ENCODE measurements at places on chromosomes 16 and 17. TPM values are rescaled to one million over a fixed set of nuclear protein-coding genes. Genes with fewer than 3 reads are reported as not detected.
A peak's percentile ranks its signal among the peaks of the same experiment; 100 is the strongest.

DNA sequence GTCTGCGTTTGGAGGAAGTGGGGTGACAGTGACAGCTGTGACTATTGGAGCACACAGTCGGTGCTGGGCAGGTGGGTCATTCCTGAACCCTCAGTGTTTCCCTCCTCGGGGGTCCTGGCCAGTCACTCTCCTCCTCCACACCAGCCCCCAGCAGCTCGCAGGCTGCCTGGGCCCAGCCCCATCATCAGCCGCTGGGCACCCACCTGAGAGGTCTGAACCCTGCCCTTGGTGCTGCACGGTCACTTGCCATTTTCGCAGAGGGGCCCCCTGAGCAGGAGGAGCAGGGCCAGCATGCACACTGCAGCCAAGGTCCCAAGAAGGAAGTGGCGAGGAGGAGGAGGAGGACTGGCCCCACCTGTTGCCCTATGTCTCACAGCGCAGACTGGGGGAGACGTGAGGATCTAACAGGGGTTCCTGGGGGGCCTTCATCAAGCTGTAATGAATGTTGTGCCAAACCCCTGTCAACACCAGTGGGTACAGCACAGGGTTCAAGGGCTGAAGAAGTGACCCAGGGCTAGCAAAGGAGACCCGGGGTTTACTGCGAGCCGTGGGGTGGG, 23.0 kb downstream of the JPH3 start:
- no peak for DNase-seq
- H3K27ac ChIP-seq: no peak overlapping the region
- H3K27me3 ChIP-seq: no peaks in the 10 kb centered on the region
- no peaks in the 10 kb centered on the region for H3K4me1 ChIP-seq
- no peaks in the 10 kb centered on the region for H3K36me3 ChIP-seq
- H3K4me3 ChIP-seq: no peak overlapping the region

- H3K4me1 ChIP-seq: peaks cover 11% of the 10 kb centered on the region
- H3K36me3 ChIP-seq: peaks cover 17% of the 10 kb centered on the region
- H3K27ac ChIP-seq: no peak overlapping the region
- H3K27me3 ChIP-seq: no peaks in the 10 kb centered on the region
- no peak overlapping the region for H3K4me3 ChIP-seq
Observed at GRCh38 chr17:29880031-29880430, 50.0 kb downstream of the SSH2 start.

- H3K27me3 ChIP-seq: peaks cover 3% of the 10 kb centered on the region
- DNase-seq: no peak
- no peaks in the 10 kb centered on the region for H3K36me3 ChIP-seq
- H3K27ac ChIP-seq: no peak overlapping the region
Observed at GRCh38 chr16:73025151-73025855, 22.6 kb downstream of the ZFHX3 start.

- peak overlapping the region; percentile 63 for H3K27ac ChIP-seq
- peaks cover 46% of the 10 kb centered on the region for H3K4me1 ChIP-seq
- no peaks in the 10 kb centered on the region for H3K36me3 ChIP-seq
- H3K4me3 ChIP-seq: peak overlapping the region; percentile 33
- peaks cover 17% of the 10 kb centered on the region for H3K27me3 ChIP-seq
Observed at GRCh38 chr17:3796110-3796821, 4.7 kb downstream of the ITGAE start.

GRCh38 chr16:50657241-50657640, 23.9 kb downstream of the SNX20 start:
- peaks cover 2% of the 10 kb centered on the region for H3K27me3 ChIP-seq
- no peak overlapping the region for H3K27ac ChIP-seq
- H3K36me3 ChIP-seq: peaks cover 1% of the 10 kb centered on the region
- no peak for DNase-seq

- no peak overlapping the region for H3K27ac ChIP-seq
- no peaks in the 10 kb centered on the region for H3K27me3 ChIP-seq
- H3K36me3 ChIP-seq: no peaks in the 10 kb centered on the region
Observed at GRCh38 chr17:70343114-70343513, 173.8 kb downstream of the KCNJ2 start.

DNA sequence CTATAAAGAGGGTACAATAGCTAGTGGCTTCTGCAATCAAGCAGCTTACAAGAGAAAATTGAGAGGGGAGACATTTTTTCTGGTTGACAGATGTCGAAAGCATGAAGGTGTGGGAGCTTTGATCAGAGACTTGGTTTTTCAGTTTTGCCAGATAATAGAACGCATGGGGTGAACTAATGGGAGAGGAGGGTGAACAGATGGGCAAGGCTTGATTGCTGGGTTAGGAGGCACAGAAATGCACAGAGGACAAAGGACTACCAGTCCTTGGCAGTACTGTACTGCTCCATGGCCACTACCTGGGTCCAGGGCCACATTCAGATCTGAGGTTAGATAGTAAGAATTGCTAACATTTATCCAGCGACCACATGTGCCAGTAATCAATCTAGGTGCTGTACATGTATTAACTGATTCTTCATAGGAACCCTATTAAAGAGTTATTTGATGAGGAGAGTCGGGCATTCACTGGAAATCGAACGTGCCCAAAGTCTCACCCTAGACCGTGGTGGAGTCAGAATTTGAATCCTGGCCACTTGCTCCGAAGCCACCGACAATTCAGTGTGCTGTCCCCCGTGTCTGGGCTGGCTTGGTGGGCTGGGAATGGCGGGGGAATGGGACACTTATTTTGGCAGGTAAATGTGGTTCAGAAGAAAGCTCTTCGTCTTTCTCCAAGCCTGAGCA, 873 bp upstream of the KSR1 start:
- no peak for DNase-seq
- H3K4me3 ChIP-seq: peak overlapping the region; percentile 70
- H3K27me3 ChIP-seq: no peaks in the 10 kb centered on the region

DNA sequence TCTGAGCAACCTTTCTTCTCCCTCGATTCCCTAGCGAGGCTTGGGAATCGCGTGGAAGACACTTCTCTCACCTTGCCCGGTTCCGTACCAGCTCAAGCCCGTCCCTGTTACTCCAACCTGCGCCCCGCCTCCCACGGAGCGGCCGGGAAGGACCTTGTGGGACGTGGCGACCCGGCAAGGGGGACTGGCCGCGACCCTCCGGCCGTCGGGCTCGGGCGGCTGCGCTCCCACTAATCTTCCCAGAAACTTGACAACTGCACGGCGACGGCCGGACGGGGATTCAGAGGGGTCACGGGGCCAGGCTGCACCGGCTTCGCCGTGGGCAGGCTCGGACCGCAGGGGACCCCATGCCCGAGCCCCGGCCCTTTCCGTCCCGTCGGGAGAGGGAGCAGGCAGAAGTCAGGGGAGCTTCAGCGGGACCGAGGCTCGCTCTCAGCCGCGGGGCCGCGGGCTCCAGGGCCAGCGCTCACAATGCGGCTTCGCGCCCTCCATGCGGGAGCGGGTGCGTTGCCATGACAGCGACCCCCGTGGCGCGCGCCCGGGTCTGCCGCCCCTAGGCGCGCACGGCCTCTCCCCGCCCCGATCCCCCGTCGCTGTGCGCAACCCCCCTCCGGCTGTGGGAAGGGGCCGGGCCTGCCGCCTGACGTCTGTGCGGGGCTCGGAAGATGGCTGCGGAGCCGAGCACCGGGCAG, at the start of gene SGSM2:
Gene SGSM2, plus strand, starts transcription at position 650 of the 692 bp plus-strand sequence. CDS start 188 bp downstream, outside the sequence.
- peaks cover 21% of the 10 kb centered on the region for H3K4me1 ChIP-seq
- H3K27ac ChIP-seq: peak within 1 kb of the TSS; percentile 91
- DNase-seq: peak; percentile 76
- peak within 1 kb of the TSS; percentile 98 for H3K4me3 ChIP-seq
- H3K36me3 ChIP-seq: peaks cover 16% of the 10 kb centered on the region

DNA sequence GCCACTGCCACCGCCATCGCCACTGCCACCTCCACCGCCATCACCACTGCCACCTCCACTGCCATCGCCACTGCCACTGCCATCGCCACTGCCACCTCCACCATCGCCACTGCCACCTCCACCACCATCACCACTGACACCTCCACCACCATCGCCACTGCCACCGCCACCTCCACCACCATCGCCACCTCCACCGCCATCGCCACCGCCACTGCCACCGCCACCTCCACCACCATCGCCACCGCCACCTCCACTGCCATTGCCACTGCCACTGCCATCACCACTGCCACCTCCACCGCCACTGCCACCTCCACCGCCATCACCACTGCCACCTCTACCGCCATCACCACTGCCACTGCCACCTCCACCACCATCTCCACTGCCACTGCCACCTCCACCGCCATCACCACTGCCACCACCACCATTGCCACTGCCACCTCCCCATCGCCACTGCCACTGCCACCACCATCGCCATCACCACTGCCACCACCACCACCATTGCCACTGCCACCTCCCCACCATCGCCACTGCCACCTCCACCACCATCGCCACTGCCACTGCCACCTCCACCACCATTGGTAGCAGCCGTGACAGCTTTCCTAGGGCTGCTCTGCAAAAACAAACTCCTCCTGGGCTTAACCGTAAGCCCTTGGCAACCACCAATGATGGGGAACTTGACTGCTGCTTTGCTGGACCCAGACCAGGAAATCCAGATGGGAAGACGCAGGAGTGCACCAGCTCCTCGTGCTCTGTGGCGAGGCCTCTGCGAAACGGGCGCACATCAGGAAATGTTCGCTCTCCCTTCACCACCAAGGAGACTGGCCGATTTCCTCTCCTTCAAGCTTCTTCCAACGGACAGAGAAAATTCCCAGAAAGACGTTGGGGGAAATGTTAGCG, 147.2 kb downstream of the RBFOX3 start:
- H3K4me3 ChIP-seq: no peak overlapping the region
- DNase-seq: no peak
- H3K4me1 ChIP-seq: no peaks in the 10 kb centered on the region

GRCh38 chr17:73792994-73793393, 148.7 kb upstream of the SDK2 start:
- no peak overlapping the region for H3K4me3 ChIP-seq
- peaks cover 4% of the 10 kb centered on the region for H3K27me3 ChIP-seq
- H3K4me1 ChIP-seq: no peaks in the 10 kb centered on the region
- H3K27ac ChIP-seq: no peak overlapping the region
- no peaks in the 10 kb centered on the region for H3K36me3 ChIP-seq
- DNase-seq: no peak

DNA sequence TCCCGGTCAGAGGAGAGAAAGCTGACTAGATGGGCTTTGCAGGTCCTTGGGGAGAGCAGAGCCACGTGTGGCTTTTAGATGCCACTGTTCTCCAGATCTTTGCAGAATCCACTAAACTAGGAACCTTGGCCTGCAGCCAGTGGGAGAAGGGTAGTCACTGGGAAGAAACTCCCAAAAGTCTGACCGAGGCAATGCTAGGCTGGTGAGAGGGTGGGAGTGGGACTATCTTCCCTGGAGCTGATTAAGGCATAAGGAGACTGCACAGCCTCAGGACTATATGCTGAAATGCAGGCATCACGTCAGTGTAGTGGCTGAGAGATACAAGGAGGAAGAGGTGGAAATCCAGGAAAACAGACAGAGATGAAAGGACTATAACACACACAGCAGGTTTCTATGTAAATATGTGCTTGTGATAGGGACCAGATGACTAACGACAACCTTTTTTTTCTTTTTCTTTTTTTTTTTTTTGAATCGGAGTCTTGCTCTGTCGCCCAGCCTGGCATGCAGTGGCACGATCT, 2.2 kb upstream of the GSDMA start:
- no peaks in the 10 kb centered on the region for H3K36me3 ChIP-seq
- peaks cover 6% of the 10 kb centered on the region for H3K27me3 ChIP-seq
- DNase-seq: no peak
- H3K4me1 ChIP-seq: peaks cover 17% of the 10 kb centered on the region

GRCh38 chr16:49601576-49601975, 228.0 kb downstream of the C16orf78 start:
- no peaks in the 10 kb centered on the region for H3K27me3 ChIP-seq
- no peaks in the 10 kb centered on the region for H3K4me1 ChIP-seq
- H3K36me3 ChIP-seq: no peaks in the 10 kb centered on the region
- H3K27ac ChIP-seq: no peak overlapping the region
- no peak for DNase-seq

DNA sequence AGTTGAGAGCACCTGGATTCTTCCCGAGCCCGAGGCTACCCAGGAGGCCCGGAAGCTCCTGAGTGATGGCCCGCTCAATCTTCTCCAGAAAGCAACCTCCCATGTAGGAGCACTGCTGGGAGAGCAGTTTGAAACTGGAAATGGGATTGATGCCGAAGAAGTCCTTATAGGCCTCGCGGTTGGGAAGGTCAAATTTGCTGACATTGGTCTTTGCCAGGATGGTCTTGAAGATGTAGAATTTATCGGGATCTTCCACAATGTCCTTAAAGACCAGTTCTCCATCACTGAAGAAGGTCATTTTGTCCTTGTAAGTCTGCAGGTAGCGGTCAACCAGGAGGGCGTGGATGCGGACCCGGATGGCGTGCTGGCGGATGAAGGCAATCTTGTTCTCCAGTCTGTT, 49.7 kb downstream of the SRL start:
- H3K4me3 ChIP-seq: no peak overlapping the region
- H3K27ac ChIP-seq: no peak overlapping the region
- H3K36me3 ChIP-seq: no peaks in the 10 kb centered on the region
- peaks cover 4% of the 10 kb centered on the region for H3K27me3 ChIP-seq
- no peaks in the 10 kb centered on the region for H3K4me1 ChIP-seq
- no peak for DNase-seq

DNA sequence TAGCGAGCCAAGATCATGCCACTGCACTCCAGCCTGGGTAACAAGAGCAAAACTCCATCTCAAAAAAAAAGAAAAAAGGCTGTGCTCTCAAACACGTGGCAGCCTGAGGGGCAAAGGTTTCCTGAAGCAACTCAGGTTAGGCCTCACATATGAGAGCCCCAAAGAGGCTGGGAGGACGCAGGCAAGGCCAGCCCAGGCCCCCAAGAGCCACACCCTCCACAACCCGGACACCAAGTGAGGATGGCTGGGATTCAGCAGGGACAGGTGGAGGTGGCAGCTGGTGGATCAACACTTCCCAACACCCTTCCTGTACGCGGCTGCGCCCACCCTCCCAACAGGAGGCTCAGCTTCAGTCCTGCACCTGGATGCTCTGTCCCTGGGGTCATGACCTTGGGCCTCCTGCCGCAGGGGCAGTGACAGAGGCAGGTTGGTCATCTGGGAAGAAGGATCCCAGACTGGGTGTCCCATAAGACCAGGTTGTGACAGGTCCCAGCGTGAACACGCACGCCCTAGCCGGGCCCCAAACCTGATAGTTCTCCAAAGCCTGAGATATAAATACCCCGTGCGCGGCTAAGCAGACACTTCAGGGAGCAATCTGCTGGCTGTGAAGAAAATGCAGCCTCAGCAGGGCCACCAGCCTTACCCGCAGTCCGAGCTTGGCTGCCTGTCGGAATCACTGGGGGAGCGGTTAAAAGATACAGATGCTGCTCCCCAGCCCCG, 78.1 kb downstream of the TIMM22 start:
- H3K27me3 ChIP-seq: no peaks in the 10 kb centered on the region
- H3K4me1 ChIP-seq: no peaks in the 10 kb centered on the region
- H3K36me3 ChIP-seq: peaks cover 5% of the 10 kb centered on the region
- no peak overlapping the region for H3K27ac ChIP-seq
- H3K4me3 ChIP-seq: no peak overlapping the region

GRCh38 chr17:75430159-75430974, 24.9 kb upstream of the GRB2 start:
- peaks cover 15% of the 10 kb centered on the region for H3K4me1 ChIP-seq
- peaks cover 22% of the 10 kb centered on the region for H3K27me3 ChIP-seq
- H3K4me3 ChIP-seq: no peak overlapping the region

- no peak overlapping the region for H3K27ac ChIP-seq
- no peak for DNase-seq
- peaks cover 18% of the 10 kb centered on the region for H3K4me1 ChIP-seq
- H3K36me3 ChIP-seq: peaks cover 5% of the 10 kb centered on the region
Observed at GRCh38 chr16:81815429-81815766, 36.3 kb downstream of the PLCG2 start.

GRCh38 chr16:85836706-85837582, 37.4 kb downstream of the COX4I1 start:
- H3K4me1 ChIP-seq: no peaks in the 10 kb centered on the region
- DNase-seq: no peak
- H3K4me3 ChIP-seq: no peak overlapping the region
- H3K27me3 ChIP-seq: peaks cover 14% of the 10 kb centered on the region

TERB1 gene
- total RNA-seq: not detected

ADORA2B gene
- total RNA-seq: 4.1 TPM

ADAM11 gene
- total RNA-seq: 0.55 TPM

NPIPB13 gene
- 30.7 TPM for total RNA-seq

MYH10 gene
- 12.8 TPM for total RNA-seq

TPSAB1 gene
- total RNA-seq: not detected

PPM1E gene
- not detected for total RNA-seq

DBNDD1 gene
- 0.62 TPM for total RNA-seq

Data from activated naive CD8-positive, alpha-beta T cell treated with anti-CD3 and anti-CD28 coated beads, Interleukin-2, amount 10 ng/mL, durations not matched to agents 7 days and 5 days (primary cell).